ENCODE measurements at places on chromosomes 11 and 22.

DNA sequence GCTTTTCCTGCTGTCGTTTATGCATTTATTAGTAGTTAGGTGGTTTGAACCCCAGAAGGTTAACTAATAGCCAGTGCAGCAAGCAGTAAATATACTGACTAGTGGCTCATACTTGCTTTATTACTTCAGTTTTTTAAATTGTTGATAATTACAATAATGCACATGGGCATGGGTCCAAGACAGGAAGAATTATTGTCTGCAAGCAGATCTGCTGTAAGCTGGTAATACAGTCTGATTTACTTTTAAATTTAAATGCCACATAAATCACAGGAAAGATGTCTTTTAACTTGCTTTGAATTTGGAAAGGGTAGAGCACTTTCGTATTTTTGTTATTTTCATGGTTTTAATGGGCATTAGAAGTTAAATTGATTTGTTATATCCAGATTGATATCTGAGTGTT is 27.1 kb downstream of the APLP2 start:
- DNase-seq = no peak

- no peak for DNase-seq
Observed at GRCh38 chr11:69658626-69659450, 16.3 kb downstream of the LTO1 start.

GRCh38 chr11:26964339-26964738 is 29.6 kb upstream of the FIBIN start:
- DNase-seq = no peak

GRCh38 chr11:40268551-40268950 is 1190.9 kb downstream of the LRRC4C start:
- DNase-seq = no peak

GRCh38 chr11:21059879-21060278 is 390.5 kb downstream of the NELL1 start:
- no peak for DNase-seq

GRCh38 chr11:36407356-36407755 is 102.7 kb downstream of the TRAF6 start:
- DNase-seq = no peak

GRCh38 chr22:32676191-32676590 is 125.3 kb upstream of the TIMP3 start:
- no peak for DNase-seq

GRCh38 chr11:34792814-34793258 is 123.3 kb downstream of the APIP start:
- DNase-seq = no peak
